Lower lobe of right lung (tissue), 2 donors: ENCODE measurements at places on chromosomes 13 and 19. TPM values are rescaled to one million over a fixed set of nuclear protein-coding genes. Genes with fewer than 3 reads are reported as not detected.
A peak's percentile ranks its signal among the peaks of the same experiment; 100 is the strongest.

DNA sequence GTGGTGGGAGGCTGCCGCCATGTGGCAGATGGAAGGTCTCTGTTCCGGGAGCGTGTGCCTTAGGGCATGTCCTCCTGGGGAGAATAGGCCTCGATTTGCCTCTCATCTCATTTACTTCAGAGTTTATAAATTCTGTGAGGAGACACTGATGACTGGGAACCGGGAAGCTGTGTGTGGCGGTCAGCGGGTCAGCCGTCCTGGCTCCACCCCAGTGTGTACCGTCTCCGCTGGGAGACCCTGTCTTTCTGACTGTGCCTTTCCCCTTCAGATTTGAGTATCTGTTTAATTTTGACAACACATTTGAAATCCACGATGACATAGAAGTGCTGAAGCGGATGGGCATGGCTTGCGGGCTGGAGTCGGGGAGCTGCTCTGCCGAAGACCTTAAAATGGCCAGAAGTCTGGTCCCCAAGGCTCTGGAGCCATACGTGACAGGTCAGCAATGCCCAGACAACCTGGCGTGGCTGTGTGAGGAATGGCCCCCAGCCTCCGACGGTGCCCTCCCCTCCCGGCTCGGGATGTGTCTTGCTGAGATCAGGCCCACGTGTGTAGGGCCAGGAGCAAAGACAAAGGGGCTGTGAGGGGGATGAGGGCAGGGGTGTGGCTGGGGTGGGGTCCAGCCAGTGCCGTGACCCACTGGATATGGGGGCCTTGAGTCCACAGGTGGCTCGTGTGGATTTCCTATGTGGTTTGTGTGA is 21.6 kb downstream of the ATP4B start:
- no peaks in the 10 kb centered on the region for H3K4me1 ChIP-seq
- H3K4me3 ChIP-seq: no peak overlapping the region
- peak; percentile 9 for DNase-seq
- H3K27me3 ChIP-seq: no peaks in the 10 kb centered on the region
- no peak overlapping the region for H3K27ac ChIP-seq

DNA sequence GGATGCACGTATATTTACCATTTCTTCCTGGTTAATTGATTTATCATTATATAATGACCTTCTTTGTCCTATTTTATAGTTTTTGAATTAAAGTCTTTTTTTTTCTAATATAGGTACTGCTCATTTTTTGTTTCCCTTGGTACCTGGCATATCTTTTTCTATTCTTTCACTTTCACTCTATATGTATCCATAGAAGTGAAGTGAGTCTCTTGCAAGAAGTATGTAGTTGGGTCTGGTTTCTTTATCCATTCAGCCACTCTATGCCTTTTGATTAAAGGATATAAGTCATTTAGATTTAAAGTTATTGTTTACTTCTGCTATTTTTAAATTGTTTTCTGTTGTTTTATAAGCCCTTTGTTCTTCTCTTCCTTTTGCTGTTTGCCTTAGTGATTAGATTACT is 194.3 kb upstream of the SLITRK6 start:
- H3K4me3 ChIP-seq: no peak overlapping the region
- DNase-seq: no peak
- no peaks in the 10 kb centered on the region for H3K36me3 ChIP-seq
- no peaks in the 10 kb centered on the region for H3K27me3 ChIP-seq
- no peak overlapping the region for H3K27ac ChIP-seq

GRCh38 chr13:19845758-19846157 is 17.7 kb downstream of the ZMYM5 start:
- H3K4me3 ChIP-seq: no peak overlapping the region
- H3K27me3 ChIP-seq: no peaks in the 10 kb centered on the region
- no peak for DNase-seq
- H3K27ac ChIP-seq: no peak overlapping the region

GRCh38 chr19:51259348-51260245 is 8.7 kb downstream of the SIGLECL1 start:
- no peak overlapping the region for H3K4me3 ChIP-seq
- peaks cover 10% of the 10 kb centered on the region for H3K27me3 ChIP-seq
- no peak overlapping the region for H3K27ac ChIP-seq
- no peaks in the 10 kb centered on the region for H3K4me1 ChIP-seq

- DNase-seq: no peak
- H3K27ac ChIP-seq: no peak overlapping the region
- no peaks in the 10 kb centered on the region for H3K4me1 ChIP-seq
- H3K36me3 ChIP-seq: no peaks in the 10 kb centered on the region
- H3K27me3 ChIP-seq: no peaks in the 10 kb centered on the region
- H3K4me3 ChIP-seq: no peak overlapping the region
Measured at GRCh38 chr13:28120317-28120716, 18.0 kb upstream of the PAN3 start.

GRCh38 chr19:2046046-2046907 is 4.8 kb downstream of the MKNK2 start:
- H3K36me3 ChIP-seq: peaks cover 75% of the 10 kb centered on the region
- H3K27ac ChIP-seq: peak overlapping the region; percentile 56
- H3K27me3 ChIP-seq: no peaks in the 10 kb centered on the region
- peaks cover 84% of the 10 kb centered on the region for H3K4me1 ChIP-seq
- no peak for DNase-seq

- DNase-seq: peak; percentile 69
- no peaks in the 10 kb centered on the region for H3K27me3 ChIP-seq
- H3K4me3 ChIP-seq: peak overlapping the region; percentile 55
- peaks cover 78% of the 10 kb centered on the region for H3K4me1 ChIP-seq
- H3K36me3 ChIP-seq: no peaks in the 10 kb centered on the region
Measured at GRCh38 chr19:13164343-13165161, 14.3 kb downstream of the IER2 start.

DNA sequence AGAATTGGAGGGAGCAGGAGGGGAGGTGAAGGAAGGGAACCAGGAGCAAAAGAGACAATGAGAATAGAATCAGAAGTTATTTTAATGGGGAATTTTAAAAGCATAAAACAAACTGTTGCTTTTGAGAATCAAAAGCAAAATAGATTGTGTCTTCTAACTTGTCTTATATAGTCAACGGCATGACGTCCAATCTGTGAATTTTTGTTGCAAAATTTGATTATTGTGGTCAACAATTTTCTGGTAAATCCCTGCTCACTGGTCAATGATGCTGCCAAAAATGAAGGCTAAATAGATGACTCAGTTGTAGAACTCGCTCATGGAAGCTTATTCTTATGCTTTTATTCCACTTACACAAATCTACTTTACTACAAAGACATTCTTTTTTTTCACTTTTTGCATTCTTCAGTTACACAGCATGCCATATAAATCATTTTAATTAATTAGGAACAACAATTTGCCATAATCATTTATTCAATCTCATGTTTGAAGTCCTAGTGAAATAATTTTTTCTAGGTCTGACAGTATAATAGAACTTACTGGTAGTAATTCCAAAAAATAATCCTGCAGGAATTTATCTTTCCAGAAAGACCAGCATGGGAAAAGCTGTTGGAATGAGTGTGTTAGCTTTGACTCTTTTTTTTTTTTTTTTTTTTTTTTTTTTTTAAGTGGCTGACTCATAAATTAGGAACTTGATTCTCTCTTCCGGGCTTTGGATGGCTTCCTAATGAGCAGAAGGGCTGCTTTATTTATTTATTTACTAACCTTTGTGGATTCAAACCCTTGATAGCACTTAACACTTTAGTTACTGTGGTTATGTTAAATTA is 256.9 kb downstream of the SPRY2 start:
- no peak overlapping the region for H3K27ac ChIP-seq
- DNase-seq: no peak
- H3K27me3 ChIP-seq: no peaks in the 10 kb centered on the region

- no peaks in the 10 kb centered on the region for H3K4me1 ChIP-seq
- no peak overlapping the region for H3K27ac ChIP-seq
- peaks cover 19% of the 10 kb centered on the region for H3K27me3 ChIP-seq
- no peak for DNase-seq
Measured at GRCh38 chr19:29587518-29587986, 18.5 kb upstream of the POP4 start.

GRCh38 chr13:46206143-46206542 is 5.6 kb upstream of the LRRC63 start:
- H3K27ac ChIP-seq: no peak overlapping the region
- no peak overlapping the region for H3K4me3 ChIP-seq

- no peaks in the 10 kb centered on the region for H3K36me3 ChIP-seq
- no peak overlapping the region for H3K27ac ChIP-seq
- peak overlapping the region; percentile 34 for H3K4me3 ChIP-seq
- peaks cover 34% of the 10 kb centered on the region for H3K4me1 ChIP-seq
- DNase-seq: no peak
- peaks cover 96% of the 10 kb centered on the region for H3K27me3 ChIP-seq
Measured at GRCh38 chr13:99968521-99969452, 2.8 kb downstream of the ZIC5 start.

DNA sequence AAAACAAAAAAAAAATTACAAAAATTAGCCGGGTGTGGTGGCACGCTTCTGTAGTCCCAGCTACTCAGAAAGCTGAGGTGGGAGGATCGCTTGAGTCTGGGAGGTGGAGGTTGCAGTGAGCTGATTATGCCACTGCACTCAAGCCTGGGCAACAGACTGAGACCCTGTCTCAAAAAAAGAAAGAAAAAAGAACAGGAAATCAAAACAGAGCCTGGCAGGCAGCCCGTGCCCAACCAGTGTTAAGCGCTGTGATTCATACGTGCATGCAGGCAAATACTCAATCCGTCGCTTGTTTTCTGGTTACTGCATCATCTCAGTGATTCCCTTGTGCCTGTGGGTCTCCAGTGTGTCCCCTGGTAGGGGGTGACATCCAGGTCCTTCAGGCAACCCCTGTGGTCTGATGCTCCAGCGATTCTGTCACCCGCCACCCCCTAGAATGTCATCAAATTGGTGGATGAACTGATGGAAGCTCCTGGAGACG is 18.1 kb downstream of the DDX39A start:
- DNase-seq: no peak
- H3K4me3 ChIP-seq: no peak overlapping the region
- H3K4me1 ChIP-seq: peaks cover 6% of the 10 kb centered on the region
- H3K27ac ChIP-seq: no peak overlapping the region
- peaks cover 97% of the 10 kb centered on the region for H3K36me3 ChIP-seq
- no peaks in the 10 kb centered on the region for H3K27me3 ChIP-seq

- no peak overlapping the region for H3K27ac ChIP-seq
- no peaks in the 10 kb centered on the region for H3K36me3 ChIP-seq
- no peak overlapping the region for H3K4me3 ChIP-seq
- H3K27me3 ChIP-seq: no peaks in the 10 kb centered on the region
- DNase-seq: no peak
Measured at GRCh38 chr13:42544246-42544926, 29.6 kb upstream of the TNFSF11 start.

- H3K27ac ChIP-seq: no peak overlapping the region
- H3K36me3 ChIP-seq: no peaks in the 10 kb centered on the region
- DNase-seq: no peak
- H3K27me3 ChIP-seq: no peaks in the 10 kb centered on the region
Measured at GRCh38 chr19:37718304-37718703, 1.3 kb downstream of the ZNF607 start.

DNA sequence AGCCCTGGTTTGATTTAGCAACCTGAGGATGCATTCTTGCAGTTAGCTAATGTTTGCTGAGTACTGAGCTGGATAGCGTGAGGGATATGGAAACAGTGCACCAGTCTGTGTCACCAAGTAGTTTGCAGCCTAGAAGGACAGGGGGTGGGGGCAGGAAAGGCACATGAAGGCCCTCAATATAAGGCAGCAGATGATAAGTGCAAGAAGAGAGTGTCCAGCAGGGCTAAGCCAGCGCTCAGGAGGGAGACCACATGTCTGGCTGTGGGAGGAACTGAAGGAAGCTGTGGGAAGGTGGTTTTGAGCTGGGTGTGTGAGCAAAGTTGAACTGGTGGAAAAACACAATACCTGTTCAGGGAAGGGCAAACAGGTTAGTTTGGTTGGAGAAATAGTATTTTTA is 1.7 kb downstream of the CXCL17 start:
- DNase-seq: no peak
- no peaks in the 10 kb centered on the region for H3K27me3 ChIP-seq
- peak overlapping the region; percentile 77 for H3K27ac ChIP-seq
- peak overlapping the region; percentile 34 for H3K4me3 ChIP-seq

GRCh38 chr19:9474975-9475374 is 23.4 kb downstream of the ZNF560 start:
- DNase-seq: no peak
- no peak overlapping the region for H3K27ac ChIP-seq
- H3K27me3 ChIP-seq: no peaks in the 10 kb centered on the region
- H3K4me3 ChIP-seq: no peak overlapping the region
- H3K4me1 ChIP-seq: no peaks in the 10 kb centered on the region

- no peak overlapping the region for H3K4me3 ChIP-seq
- no peak for DNase-seq
- no peak overlapping the region for H3K27ac ChIP-seq
- no peaks in the 10 kb centered on the region for H3K4me1 ChIP-seq
- H3K36me3 ChIP-seq: no peaks in the 10 kb centered on the region
Measured at GRCh38 chr13:102999499-102999898, 66.7 kb downstream of the SLC10A2 start.

DNA sequence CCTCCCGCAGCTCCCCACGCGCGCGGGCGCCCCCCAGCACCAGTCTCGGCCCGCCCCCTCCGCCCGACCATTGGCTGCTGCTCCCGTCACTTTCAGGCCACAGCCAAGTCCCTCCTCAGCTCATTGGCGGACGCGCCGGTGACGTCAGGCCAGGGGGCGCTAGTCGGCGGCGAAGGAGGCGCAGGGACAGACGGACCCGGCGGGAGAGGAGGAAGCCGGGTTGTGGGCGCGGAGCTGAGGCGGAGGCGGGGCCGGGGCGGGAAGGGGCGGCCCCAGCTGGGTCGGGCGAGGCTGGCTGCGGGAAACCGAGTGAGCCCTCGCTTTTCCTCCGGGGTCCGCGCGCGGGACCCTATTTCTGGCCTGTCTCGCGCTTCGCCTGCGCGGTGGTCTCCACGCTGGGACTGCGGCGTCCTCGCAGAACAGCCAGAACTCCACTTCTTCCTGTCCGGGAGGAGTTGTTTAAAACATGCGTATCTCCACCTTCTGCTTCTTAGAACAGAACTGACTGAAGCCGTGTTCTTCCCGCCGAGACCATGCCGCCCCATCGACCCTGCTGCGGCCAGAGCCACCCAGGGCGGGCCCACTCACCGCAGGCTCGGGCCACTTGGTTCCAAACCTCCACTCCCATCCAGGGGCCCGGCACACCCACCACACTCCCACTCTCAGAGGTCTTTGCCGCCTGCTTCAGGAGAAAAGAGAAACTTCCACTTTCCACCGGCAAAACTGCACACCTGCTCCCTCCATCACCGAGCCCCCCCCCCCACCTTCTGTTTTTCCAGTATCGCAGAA is 471 bp upstream of the TMTC4 start:
- H3K36me3 ChIP-seq: peaks cover 5% of the 10 kb centered on the region
- DNase-seq: peak; percentile 99
- H3K4me1 ChIP-seq: peaks cover 17% of the 10 kb centered on the region

GRCh38 chr13:20161951-20162300 is 1.1 kb upstream of the GJA3 start:
- H3K4me1 ChIP-seq: peaks cover 22% of the 10 kb centered on the region
- peak overlapping the region; percentile 43 for H3K4me3 ChIP-seq
- DNase-seq: no peak
- H3K27ac ChIP-seq: no peak overlapping the region
- no peaks in the 10 kb centered on the region for H3K36me3 ChIP-seq
- peaks cover 79% of the 10 kb centered on the region for H3K27me3 ChIP-seq

The FBXL12 gene
- total RNA-seq: 18.6 TPM

The PPFIA3 gene
- total RNA-seq: 4.3 TPM

The ZNF530 gene
- 2.0 TPM for total RNA-seq

The ZNF283 gene
- total RNA-seq: 12.7 TPM

The FFAR1 gene
- not detected for total RNA-seq

The KIR2DL1 gene
- total RNA-seq: 0.83 TPM

The VSTM2B gene
- total RNA-seq: not detected

The URAD gene
- total RNA-seq: not detected

The CFAP97D2 gene
- total RNA-seq: 1.8 TPM
